ENCODE measurements at places on chromosomes 2 and 18.
A peak's percentile ranks its signal among the peaks of the same experiment; 100 is the strongest.

GRCh38 chr2:143165291-143165690 lies 36.1 kb downstream of the ARHGAP15 start:
- no peak for DNase-seq

- no peak for DNase-seq
Observed at GRCh38 chr2:231222318-231223000, 24.0 kb downstream of the ARMC9 start.

GRCh38 chr18:51857989-51858388 lies 482.0 kb upstream of the DCC start:
- DNase-seq: no peak

DNA sequence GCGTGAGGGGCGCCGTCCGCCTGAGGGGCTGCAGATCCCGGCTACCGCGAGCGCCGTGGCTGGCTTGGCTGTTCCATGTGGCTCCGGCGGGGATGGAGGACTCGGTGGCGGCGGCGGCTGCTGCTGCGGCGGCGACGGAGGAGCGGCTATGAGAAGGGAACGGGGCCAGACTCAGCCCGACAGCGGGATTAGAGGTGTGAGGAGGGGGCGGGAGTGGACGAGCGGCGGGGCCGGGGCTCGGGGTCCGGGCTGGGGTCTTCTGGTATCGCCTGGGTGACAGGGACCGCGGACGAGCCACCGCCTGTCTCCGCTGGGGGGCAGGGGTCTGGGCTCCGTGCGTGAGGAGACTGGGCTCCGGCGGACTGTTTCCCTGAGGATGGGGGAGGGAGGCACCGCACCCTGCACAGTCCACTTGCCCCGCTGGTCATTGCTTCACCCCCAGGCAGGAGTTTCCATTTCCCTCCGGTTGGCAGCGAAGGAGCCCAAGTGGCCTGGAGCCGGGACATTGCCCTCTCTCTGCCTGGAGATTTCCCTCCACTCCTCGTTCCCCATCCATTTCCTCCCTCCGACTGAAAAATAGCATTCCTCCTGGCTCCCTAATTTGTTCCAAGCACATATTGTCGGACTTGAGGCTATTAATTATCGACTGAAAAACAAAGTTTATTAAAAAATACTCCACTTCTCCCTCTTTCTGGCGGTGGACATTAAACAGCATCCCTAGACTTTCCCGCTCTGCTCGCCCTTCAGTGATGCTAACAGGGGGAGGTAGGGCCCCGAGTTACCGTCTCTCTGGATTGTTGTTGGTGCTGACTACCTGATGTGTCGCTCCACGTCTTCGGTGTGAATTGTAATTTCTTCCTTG lies 577 bp downstream of the EHBP1 start:
- DNase-seq: peak; percentile 32

DNA sequence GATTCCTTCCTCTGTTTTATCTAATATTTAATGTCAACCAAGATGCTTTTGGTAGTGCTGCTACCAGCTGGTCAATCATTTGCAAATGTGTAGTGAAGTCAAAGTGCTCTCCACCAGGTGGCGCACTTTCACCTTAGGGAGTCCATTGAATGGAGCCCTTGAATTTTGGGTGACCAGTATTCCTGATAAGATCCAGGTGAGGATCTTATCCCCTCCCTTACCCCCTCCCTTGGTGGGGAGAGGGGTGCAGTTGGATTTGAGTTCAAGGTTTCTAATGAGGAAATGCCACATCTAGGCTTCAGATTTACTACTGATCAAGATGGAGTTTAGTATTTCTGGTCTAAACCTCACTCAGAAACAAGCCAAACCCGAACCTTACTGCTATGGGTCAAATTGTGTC lies 12.0 kb upstream of the E2F6 start:
- peak; percentile 81 for DNase-seq

GRCh38 chr2:198763793-198764192 lies 693.9 kb downstream of the SATB2 start:
- DNase-seq: no peak

- DNase-seq: no peak
Observed at GRCh38 chr2:10820562-10820961, 8.0 kb upstream of the PDIA6 start.

GRCh38 chr2:111919365-111919764 lies 21.0 kb downstream of the MERTK start:
- no peak for DNase-seq

DNA sequence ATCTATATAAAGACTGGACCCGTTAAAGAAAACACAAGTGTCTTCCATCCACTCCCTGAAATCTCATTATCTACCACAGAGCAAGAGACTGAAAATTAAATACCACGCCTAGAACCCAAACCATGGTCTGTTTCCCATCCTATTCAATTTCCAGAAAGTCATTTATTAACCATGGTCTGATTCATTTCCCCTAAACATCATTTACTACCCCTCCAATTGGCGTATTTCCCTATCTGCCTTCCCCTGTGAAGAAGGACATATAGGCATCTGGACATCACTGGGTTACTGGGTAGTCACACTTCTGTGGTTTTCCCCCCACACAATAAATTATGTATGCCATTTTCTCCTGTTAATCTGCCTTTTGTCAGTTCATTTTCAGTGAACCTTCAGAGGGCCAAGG lies 30.8 kb downstream of the CCDC93 start:
- no peak for DNase-seq

GRCh38 chr2:74436111-74436805 lies 5.5 kb downstream of the RTKN start:
- DNase-seq: no peak

Measured in stimulated activated CD4-positive, alpha-beta T cell treated with anti-CD3 and anti-CD28 coated beads, Interleukin-1b, Interleukin-23, amount 100 ng/mL, for 48 hours (primary cell).